Neural cell (in vitro differentiated cells): ENCODE measurements at places on chromosomes 3 and 15. TPM values are rescaled to one million over a fixed set of nuclear protein-coding genes. Genes with fewer than 3 reads are reported as not detected.

DLL4 gene
- polyA plus RNA-seq, result 2.2 and 2.3 TPM in 2 replicates

SLC12A1 gene
- polyA plus RNA-seq, result 0.54 and 0.67 TPM in 2 replicates

CPA3 gene
- not detected in 2 replicates for polyA plus RNA-seq

WNT5A gene
- 0.59 and 0.74 TPM in 2 replicates for polyA plus RNA-seq

FBXO40 gene
- polyA plus RNA-seq, result not detected in 2 replicates

TMEM45A gene
- 2.4 and 4.1 TPM in 2 replicates for polyA plus RNA-seq

CCDC80 gene
- 0.14 and 2.5 TPM in 2 replicates for polyA plus RNA-seq

STAB1 gene
- polyA plus RNA-seq, result 0.28 and 0.50 TPM in 2 replicates
